ENCODE measurements at places on chromosomes 1 and 21.
A peak's percentile ranks its signal among the peaks of the same experiment; 100 is the strongest.

DNA sequence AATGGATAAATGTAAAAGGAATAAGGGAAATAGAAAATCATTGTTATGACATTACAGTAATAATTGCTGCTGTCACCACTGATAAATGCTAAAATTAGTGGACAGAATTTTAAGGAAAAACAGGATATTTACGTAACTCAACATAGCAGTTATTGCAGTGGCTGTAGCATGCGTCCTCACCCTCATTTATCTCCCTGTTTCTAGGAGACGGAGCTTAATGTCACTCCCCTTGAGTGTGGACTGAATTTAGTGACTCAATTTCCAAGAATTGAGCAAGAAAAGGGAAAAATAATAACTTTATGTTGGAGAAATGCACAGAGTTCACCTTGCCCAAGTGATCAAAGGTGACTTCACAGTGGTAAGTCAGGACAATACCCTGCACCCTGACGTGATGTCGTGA, 33.3 kb upstream of the COL18A1 start:
- DNase-seq, result no peak

- DNase-seq, result no peak
Measured at GRCh38 chr1:1763657-1764621, 14.3 kb downstream of the NADK start.

DNA sequence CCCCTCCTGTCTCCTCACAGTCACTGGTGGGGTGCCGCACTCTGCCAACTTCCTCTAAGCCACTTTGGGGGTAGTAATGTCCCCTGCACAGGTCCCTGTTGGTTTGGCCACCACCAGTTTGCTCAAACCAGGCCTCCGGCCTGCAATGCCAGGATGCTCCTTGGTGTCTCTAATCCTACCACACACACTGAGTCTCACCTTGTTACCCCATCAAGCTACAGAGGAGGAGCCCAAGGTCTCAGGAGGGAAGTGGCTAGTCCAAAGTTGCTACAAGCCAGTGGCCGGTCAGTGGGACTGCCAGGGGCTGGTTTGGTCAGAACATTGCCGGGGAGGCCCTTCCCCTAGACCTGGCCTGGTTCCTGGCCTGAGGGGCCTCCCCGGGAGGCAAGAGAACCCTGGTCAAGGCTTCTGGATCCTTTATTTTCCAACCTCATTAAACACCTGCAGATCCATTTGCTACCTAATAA, 21.5 kb upstream of the LRP8 start:
- DNase-seq, result no peak

DNA sequence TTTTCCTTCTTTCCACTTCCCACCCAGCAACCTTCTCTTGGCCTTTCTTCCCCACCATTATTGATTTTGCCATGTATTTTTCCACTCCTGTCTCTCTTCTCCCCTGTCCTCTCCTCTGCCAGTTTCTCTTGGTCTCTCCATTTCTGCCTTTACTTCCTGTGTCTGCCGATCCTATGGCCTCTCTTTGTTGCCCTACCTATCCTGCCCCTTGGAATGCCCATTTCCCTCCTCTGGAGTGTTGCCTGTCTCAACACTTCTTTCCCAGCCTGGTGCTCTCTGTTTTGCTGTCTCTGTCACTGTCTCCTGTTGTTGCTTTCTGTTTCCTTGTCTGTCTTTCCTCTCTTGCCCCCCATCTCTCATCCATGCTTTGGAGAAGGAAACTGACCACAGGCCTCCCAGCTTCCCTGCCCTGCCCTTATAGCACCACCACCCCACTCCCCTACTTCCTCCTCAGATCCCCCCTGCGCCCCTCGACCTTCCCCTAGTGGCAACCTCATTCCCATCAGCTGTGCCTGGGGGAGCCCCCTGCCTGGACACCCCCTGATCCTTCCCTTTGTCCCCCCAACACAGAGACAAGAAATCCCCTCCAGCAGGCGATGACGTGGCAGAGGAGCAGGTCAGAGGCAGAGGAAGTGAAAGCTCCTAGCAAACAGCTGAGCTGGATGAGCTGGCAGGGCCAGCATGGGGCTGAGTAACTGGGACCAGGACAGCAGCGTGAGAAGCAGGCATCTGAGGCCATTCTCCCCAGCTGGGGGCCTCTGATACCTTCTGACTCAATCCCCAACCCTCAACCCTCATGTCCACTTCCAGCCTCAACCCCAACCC, 6.6 kb upstream of the ETV3L start:
- DNase-seq, result no peak

DNA sequence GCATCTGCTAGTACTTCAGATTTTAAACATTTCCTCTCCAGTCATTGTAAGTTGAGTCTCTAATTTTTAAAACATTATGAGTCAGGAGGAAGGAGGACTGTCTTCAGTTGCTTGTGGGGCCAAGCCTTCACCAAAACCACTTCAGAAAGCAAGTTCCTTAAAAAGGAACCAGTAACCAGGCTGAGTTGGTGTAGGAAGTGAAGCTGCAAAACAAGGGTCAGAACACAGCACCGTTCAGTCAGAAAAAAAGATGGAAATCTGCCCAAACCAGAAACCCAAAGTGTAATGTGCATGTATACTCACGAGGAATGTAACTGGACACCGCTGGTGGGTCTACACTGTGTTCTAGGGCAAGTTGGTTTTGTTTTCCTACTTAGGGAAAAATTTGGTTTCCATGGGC, 402.1 kb downstream of the SETD4 start:
- DNase-seq, result no peak

DNA sequence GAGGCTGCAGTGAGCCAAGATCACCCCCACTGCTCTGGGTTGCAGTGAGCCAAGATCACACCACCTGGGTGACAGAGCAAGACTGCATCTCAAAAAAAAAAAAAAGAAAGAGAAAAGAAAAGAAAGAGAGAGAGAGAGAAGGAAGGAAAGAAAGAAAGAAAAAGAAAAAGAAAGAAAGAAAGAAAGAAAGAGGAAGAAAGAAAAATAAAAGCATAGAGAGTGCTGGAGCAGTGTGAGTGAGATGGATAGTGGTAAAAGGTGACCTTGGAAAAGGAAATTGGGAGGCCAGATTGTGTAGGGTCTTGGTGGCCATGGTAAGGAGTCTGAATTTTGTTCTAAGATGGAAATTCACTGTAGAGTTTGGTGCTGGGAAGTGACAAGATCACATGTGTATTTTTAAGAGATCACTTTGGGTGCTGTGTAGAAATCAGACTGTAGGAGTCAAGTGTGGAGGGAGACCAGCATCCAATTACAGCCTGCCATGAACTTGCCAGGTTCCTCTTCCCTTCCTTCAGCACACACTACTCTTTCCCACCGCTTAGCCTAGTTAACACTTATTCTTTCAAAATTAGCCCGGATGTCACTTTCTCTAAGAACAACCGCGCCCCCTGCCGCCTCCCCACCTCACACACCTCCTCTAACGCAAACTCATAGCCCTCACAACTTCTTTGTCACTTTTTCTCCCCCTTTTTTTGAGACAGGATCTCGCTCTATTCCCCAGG, 17.9 kb downstream of the MTX1 start:
- peak; percentile 68 for DNase-seq

DNA sequence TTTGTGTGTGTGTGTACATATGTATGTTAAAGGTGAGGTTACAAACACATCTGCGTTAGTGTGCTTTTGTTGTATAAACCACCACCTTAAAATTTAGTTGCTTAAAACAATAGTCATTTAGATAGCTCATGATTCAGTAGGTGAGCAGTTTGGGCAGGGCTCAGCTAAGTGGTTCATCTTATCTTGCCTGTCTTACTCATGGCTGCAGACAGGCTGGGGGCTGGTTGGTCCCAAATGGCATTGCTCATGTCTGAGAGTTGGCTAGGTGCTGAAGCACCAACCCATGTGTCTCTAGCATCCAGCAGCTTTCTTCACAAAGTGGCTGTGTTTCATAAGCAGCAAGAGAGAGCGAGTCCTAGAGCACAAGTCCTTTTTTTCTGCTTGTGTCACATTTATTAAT, 91.4 kb downstream of the MACF1 start:
- no peak for DNase-seq

GRCh38 chr1:197222025-197222685, 45.9 kb upstream of the CRB1 start:
- no peak for DNase-seq

- DNase-seq, result no peak
Measured at GRCh38 chr1:244826712-244827111, 8.7 kb upstream of the COX20 start.

DNA sequence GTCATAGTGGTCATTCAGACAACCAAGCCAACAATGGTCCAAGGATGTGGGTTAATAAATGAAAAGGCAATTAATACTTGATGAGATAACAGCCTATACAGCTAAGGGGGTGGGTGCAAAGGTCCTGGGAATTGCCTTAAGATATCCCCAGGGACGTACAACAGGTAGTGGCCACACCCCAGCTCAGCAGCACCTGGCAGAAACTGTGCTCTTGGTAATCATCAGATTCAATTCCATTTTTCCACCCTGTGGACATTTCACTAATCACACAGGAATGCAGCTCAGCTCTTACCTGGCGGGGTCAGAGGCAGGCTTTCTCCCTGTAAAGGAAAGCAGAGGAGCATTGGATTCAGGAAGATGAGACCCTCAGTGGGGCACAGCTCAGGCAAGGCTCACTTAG, 32.9 kb downstream of the FCRL5 start:
- no peak for DNase-seq

DNA sequence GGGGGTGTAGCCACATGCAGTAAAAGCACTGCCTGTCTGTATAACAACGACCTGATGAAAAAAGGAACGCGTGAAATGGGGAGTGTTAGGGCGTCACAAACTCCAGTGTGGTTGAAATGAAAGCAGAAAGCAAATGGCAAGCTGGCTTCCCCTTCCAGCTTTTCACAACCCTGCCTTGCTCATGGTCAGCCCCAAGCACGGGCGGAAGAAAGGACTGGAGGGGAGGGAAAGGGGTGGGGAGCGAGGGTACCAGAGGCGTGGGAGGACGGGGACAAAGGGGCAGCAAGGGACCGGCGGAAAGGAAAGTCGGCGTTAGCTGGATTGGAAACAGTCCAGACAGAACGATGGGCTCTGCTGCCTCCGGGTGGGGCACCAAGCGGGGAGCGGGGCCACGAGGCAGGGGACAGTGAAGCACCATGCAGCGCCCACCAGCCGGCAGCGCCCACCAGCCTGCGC, 9.6 kb downstream of the VPS26C start:
- DNase-seq, result no peak

DNA sequence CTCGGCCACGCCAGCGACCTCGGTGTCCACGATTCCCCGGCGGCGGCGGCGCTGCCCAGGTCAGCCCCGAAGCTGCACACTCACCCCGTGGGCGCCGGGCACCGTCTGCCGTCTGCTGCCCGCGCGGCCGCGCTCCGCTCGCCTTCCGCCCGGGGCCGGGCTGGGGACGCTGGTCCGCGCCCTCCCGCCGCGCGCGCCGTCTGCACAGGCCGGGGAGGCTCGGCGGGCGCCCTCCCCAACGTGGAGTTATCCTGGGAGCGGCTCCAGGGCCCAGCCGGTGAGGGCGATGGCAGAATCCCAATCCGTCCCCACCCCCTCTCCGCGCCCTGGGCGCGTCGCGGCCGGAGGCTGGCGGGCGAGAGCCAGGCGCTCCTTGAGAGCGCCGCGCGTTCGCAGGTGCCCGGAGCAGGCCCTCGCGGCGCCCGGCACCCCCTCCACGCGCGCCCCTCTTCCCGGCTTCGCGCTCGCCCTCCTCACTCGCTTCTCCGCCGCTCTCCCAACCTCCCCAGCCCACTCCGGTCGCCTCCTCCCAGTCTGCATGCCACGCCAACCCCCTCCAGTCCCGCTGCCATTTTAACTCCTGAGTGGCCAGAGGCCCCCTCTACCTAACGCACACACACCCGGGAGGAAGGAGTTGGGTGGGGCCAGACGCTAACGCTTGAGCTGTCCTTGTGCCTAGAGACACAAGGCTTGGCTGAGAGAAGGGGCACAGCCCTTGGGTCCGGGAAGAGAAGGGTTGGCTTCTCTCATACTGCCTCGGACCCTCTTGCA, at the start of gene LRRN2:
LRRN2 (minus strand) TSS at position 503 of the 771 bp plus-strand sequence. CDS start 65,746 bp downstream, outside the sequence.
- no peak for DNase-seq

DNA sequence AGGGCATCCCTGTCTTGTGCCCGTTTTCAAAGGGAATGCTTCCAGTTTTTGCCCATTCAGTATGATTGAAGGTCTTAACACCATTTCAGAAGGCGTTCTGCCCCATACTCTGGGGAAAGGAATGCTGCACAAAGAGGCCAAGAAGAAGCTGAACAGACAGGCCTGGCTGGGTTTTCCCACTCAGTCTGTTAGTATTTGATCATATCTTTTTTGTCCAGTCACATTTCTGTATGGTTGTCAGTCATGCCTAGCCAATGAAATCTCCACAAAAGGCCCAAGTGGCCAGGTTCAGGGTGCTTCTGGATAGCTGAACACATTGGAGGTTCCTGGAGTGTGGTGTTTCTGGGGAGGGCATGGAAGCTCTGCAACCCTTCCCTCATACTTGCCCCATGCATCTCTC, 72.1 kb downstream of the NEK7 start:
- no peak for DNase-seq

DNA sequence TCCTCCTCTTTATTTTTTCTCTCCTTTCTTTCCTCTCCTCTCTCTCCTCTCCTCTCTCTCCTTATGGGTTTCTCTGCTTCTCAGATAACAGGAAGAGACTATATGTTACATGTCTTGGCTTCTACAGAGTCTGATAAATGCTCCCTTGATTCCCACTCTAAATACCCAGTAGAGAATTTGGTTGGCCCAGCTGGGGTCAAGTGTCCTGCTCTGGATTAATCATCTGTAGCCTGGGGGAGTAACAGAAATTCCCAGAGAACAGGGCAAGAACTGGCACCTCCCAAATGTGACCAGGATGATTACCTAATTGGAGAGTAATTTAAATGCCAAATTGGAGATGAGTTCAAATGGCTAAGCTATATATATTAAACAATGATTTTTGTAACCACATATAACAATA, 146.1 kb upstream of the LMO4 start:
- DNase-seq, result no peak

DNA sequence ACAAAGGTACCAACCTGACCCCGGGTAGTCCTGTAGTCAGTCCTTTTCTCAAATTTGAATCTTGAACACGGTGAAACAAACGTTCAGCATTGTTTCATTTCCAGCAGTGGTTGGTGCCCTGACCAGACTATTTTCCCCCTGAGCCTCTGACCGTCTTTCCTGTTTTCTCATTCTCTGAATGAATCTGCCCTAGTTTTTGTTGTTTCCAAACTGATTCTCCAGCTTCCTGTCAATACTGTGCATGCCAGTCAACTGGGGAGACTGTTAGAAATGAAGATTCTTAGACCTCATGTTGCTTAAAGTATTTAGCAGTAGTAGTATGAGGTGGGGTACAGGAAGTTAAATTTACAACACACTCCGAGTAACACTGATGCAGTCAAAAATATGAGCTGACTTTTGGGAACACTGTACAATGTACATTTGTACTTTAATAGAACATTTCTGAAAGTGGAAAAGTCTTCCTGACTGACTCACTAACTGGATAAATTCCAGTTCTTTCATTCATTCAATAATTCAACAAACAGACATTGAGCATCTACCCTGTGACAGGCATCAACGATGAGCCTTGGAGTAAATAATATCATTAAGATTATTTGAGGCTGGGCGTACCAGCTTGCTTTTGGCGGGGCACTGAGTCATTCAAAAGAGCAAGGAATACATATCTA, 26.0 kb upstream of the ZRANB2 start:
- DNase-seq, result no peak

GRCh38 chr1:21590934-21591333, 78.2 kb downstream of the RAP1GAP start:
- no peak for DNase-seq

GRCh38 chr1:201254625-201255478, 28.5 kb upstream of the PKP1 start:
- peak; percentile 28 for DNase-seq

All from stimulated activated CD4-positive, alpha-beta T cell treated with anti-CD3 and anti-CD28 coated beads, Interleukin-15, amount 100 ng/mL, for 1 hour (primary cell).